ENCODE measurements at places on chromosomes 12 and 14. TPM values are rescaled to one million over a fixed set of nuclear protein-coding genes. Genes with fewer than 3 reads are reported as not detected.

DNA sequence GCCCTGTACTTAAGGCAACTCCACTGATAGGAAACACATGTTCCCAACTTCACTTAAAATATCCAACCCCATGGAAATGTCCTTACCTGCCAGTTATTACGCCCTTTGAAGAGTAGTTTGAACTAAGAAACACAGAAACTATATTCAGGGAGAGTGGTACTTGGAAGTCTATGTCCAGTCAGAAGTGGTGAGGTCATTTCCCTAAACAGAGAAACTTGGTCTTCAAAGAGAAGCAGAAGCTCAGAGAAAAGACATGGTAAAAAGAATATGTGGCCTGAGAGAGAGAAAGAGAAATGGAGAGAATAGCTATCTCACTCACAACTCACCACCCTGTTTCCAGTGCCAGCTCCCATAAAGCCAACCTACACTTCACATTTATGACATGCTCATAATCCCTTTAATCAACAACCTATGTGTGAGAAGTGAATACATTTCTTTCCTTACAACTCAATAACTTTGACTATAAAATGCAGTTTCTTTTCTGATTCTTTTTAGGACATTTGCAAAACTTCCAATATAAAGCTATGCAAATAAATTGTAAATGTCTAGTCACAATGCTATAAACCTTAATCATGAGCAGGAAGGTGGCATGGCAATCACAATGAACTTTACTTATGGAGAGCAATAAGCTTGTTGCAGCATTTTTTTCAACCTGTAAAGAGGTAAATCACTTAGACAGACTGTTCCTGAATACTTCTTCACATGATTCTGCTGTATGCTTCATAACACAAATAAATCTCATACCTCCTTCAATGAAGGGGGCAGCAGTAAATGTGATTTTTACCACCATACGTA lies 67.1 kb downstream of the CPNE8 start:
- DNase-seq: no peak

Gene AJUBA
- total RNA-seq: 70.7 TPM

Gene PZP
- total RNA-seq: not detected

Gene TMPRSS12
- not detected for total RNA-seq

- no peak for DNase-seq
Observed at GRCh38 chr12:47943623-47944340, 19.6 kb upstream of the TMEM106C start.

- DNase-seq: no peak
Observed at GRCh38 chr14:60487211-60487610, 1.3 kb upstream of the C14orf39 start.

Data from GM23248 (cell line).